ENCODE measurements at places on chromosomes 3 and 15. TPM values are rescaled to one million over a fixed set of nuclear protein-coding genes. Genes with fewer than 3 reads are reported as not detected.

CCDC71 gene
- 20.5 TPM for total RNA-seq

AADACL2 gene
- total RNA-seq: not detected

ADAMTS17 gene
- total RNA-seq: not detected

DUOXA2 gene
- total RNA-seq: not detected

VGLL3 gene
- total RNA-seq: 3.2 TPM

DYNLT2B gene
- 9.4 TPM for total RNA-seq

P2RY1 gene
- total RNA-seq: 0.30 TPM

C3orf20 gene
- total RNA-seq: not detected

NGRN gene
- total RNA-seq: 77.3 TPM

TEX9 gene
- 3.2 TPM for total RNA-seq

FNDC3B gene
- 145 TPM for total RNA-seq

CCDC54 gene
- total RNA-seq: not detected

C2CD4A gene
- 4.2 TPM for total RNA-seq

ASB14 gene
- not detected for total RNA-seq

RASSF1 gene
- 16.7 TPM for total RNA-seq

CACNA2D2 gene
- total RNA-seq: not detected

DOCK3 gene
- under 0.01 TPM for total RNA-seq

Data from epithelial cell of umbilical artery (primary cell).